ENCODE measurements at places on chromosomes 1 and 21.

DNA sequence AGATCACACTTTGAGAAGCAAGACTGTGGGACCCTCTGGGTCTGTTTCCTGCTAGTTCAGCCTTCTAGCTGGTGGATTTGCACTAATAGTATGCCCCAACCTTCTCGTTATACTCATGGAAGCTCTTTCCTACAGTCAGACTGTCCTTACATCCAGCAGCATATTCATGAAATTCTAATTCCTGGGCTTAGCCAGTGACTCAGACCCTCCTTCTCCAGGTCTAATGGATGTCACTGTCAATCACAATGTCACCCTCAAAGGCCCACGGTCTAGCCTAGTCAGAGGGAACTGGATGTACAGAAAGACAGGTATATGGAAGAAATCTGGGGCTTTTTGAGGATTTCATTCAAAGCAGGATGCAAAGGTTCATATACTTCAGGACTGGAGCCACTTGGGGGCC, 72.4 kb downstream of the KCNJ15 start:
- DNase-seq = no peak

DNA sequence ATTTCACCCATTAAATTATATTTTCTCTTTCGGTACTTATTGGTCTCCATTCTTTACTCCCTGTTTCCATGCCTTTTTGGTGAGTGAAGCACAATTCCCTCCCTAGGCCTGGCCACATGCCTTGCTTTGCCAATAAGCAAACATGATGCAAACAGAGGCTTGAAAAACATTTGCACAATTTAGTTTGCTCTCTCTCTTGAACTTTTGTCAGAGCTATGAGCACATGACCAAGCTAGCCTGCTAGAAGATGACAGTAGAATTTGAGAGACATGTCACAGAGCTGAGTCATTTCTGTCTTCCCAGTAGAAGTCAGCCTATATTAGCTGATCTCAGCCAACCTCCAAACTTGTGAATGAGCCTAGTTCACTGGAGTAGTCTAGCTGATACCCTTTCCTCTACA, 24.6 kb downstream of the ANGPTL3 start:
- DNase-seq = no peak

DNA sequence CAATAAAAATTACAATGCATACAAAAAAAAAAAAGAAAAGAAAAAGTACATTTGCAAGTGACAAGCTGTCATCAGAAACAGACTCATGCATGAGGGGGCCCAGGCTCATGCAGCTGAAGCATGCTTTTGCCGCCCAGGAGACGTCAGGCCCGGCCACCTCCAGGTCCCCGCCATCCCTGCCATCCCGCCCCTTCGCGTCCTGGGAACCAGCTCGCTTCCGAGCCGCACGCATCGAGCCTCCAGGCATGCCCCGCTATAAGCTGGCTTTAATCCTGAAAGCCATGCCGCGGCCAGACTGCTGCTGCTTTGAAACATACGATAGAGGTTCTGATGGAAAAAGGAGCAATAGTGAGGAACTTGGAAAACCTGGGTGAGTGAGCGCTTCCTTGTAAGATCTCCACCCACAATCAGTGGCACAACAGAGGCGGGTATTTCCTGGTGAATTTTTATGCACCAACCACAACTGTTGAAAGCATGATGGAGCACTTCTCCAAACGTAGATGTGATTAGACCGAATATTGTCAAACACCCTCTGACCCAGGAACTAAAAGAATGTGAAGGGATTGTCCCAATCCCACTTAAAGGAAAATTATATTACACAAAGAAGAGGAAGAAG, 113.7 kb downstream of the FAF1 start:
- DNase-seq = no peak

- DNase-seq = no peak
Measured at GRCh38 chr1:38727684-38728584, 131.6 kb downstream of the RRAGC start.

GRCh38 chr1:32014199-32014947, 705 bp downstream of the KHDRBS1 start:
- no peak for DNase-seq

DNA sequence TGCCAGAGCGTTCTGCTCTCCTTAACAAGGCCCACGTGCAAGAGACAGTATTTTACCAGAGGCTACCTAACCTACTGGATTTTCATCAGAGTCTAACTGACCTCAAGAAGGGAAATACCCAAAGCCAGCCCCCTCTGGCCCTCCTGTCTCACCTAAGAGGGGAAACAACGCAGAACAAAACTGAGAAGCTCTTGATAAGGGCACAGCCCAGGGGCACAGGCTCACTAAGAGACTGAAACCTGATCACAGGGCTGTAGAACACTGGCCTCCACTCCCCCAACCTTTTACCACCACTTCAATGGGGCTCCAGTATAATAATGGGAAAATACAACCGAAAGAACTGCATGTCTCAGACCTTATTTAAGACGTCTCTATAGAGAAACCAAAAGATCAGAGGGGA, 449.5 kb upstream of the CAMK1G start:
- no peak for DNase-seq

- no peak for DNase-seq
Measured at GRCh38 chr1:198326915-198327314, 170.1 kb downstream of the NEK7 start.

GRCh38 chr1:114178936-114179335, 25.3 kb upstream of the SYT6 start:
- no peak for DNase-seq

- no peak for DNase-seq
Measured at GRCh38 chr1:183275322-183275721, 89.3 kb downstream of the LAMC2 start.

- DNase-seq = no peak
Measured at GRCh38 chr1:6171548-6172124, 8.5 kb downstream of the CHD5 start.

- DNase-seq = no peak
Measured at GRCh38 chr1:101484689-101485338, 248.0 kb downstream of the S1PR1 start.

DNA sequence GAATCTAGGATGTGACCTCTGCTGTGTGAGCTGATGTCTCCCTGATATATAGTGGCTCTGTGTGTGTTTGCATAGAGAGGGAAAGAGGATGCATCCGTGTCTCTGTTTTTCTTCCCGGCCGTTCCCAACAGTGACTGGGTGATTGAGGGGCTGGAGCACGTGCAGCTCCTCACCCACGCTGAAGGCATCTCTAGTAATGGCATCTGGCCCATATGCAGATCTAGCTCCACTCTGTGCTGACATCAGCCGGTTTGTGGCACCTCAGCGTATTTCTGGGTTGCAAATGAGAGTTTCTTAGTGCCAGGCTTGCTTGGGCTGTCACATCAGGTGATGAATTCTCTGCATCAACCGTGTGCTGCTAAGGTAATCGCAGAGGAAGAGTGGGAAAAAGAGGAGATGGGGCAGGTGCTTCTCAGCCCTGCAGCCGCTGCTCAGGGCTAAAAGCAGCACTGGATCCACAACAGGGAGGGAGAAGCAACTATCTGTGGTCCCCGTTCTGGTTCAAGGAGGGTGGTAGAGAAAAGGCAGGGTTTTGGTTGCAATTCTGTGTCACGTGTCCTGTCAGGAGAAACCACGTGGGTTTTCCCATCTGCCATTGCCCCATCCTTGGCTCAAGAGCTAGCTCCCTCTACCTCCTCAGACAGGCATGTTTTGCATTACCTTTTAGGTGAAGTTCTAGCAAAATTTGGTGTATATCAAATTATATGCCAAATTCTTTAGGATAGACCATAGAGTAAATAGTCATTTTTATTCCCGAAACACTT, 282.9 kb downstream of the PBX1 start:
- no peak for DNase-seq

- DNase-seq = no peak
Measured at GRCh38 chr1:205537386-205538018, 33.0 kb downstream of the CDK18 start.
